Activated naive CD8-positive, alpha-beta T cell treated with anti-CD3 and anti-CD28 coated beads for 36 hours (primary cell): ENCODE measurements at places on chromosomes 7 and 10. TPM values are rescaled to one million over a fixed set of nuclear protein-coding genes. Genes with fewer than 3 reads are reported as not detected.

Gene SFTPA2
- total RNA-seq, result not detected

Gene CCDC172
- not detected for total RNA-seq

Gene CYP3A7
- total RNA-seq, result not detected

Gene HYAL4
- total RNA-seq, result not detected

Gene SLC35G1
- total RNA-seq, result 5.3 TPM

Gene PTF1A
- not detected for total RNA-seq

Gene GTF2IRD1
- 2.2 TPM for total RNA-seq

Gene PLAC9
- not detected for total RNA-seq

Gene HOXA10
- not detected for total RNA-seq

Gene ACHE
- 0.14 TPM for total RNA-seq

Gene IDI2
- not detected for total RNA-seq

Gene TSPAN12
- total RNA-seq, result not detected

Gene JAKMIP3
- total RNA-seq, result 0.28 TPM

Gene BHLHA15
- 0.76 TPM for total RNA-seq

Gene SGCE
- total RNA-seq, result 0.19 TPM

Gene TSPAN33
- 18.7 TPM for total RNA-seq
